ENCODE measurements at places on chromosomes 6 and 20.

GRCh38 chr6:128513878-128514277 is 6.5 kb downstream of the PTPRK start:
- no peak for DNase-seq

DNA sequence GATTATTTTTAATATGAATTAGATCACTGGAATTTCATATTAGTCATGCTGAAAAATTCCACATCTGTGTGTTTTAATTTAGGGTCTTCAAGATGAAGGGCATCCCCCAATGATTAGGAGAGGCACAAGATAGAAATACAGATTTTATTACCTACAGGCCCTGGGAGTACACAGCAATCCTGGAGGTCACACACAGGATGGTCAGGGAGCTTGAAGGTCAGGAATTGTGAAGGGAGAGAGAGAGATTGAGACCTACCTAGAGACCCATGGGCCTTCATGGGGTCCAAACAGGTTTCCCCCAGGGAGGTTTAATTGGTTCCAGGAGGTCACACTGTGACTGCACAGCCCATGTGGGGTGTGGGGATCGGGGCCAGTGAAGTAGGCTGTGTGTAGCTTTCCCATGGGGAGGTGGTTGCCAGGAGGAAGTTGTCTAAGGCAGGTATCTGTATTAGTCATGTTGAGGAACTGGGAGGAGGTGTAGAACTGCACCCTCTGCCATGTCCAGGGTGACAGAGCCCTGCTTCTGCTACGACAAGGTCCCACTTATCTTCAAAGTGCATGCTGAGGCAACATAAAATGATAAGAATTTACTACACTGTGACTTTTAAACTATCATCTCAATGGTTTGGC is 18.3 kb downstream of the SNX9 start:
- DNase-seq: no peak

DNA sequence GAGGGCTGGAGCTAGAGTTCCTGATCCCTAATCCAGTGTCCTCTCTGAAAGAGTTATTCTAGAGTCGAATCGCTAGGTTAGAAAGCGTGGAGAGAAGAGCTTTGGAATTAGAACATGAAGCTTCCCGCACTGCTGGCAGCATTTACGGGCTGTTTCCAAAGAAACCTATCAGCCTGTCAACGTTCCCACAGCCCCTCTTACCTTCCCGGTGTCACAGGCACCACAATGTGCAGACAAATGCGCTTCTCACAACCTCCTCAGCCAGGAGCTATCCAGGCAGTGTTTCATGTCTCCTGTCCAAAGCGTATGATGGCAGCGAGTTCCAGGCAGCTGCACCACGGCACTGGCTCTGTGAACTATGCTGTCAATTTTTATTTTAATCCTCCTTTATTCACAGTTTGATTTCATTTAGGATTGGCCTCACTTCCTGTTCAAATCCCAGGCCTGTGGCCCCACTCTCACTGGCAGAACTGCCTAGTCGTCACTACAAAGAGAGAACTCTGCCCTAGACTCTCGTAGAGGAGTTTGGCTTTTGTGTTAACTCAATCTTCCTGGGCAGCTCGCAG is 322.8 kb upstream of the SOX4 start:
- no peak for DNase-seq

DNA sequence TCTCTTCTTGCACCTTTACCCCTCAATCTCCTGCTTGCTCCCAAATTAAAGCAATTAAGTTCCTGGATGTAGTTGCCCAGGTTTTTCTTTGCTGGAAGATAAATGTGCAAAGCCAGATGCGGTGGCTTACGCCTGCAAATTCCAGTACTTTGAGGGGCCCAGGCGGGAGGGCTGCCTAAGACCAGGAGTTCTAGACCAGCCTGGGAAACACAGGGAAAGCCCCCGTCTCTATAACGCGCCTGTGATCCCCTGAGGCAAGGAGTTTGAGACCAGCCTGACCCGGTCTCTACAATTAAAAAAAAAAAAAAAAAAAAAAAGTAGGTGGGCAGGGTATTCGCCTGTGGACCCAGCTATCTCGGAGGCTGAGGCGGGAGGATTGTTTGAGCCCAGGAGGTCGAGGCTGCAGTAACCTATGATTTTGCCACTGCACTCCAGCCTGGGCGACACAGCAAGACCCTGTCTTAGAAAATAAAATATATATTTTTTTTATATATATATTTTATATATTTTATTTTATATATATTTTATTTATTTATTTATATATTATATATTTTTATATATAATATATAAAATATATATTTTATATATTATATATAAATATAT is 461 bp upstream of the DCDC2 start:
- DNase-seq: no peak

DNA sequence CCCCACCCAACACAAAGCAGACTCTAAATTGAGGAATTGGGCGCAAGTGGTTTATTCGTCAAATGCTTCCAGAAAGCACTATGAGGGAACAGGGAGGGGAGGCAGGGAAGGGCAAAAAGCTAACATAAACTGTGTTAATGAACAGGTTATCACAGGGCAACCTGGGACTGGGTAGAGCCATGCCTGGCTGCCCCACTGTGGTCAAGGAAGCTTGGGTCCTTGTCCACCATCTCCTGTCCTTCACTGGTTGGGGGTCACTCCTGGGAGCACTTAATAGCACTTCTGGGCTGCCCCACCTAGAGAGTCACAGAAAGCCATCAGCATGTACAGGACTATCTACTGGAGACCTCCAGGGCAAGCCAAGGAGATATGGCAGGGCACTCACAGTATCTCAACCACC is 102.3 kb downstream of the LINC00237 start:
- no peak for DNase-seq

Data from H7 (cell line).